Femur (tissue), 1 donor: ENCODE measurements at places on chromosomes 4 and X.

- peak; percentile 48 for DNase-seq
These were observed 1.7 kb downstream of the SLC2A9 start for GRCh38 chr4:10019521-10020051.

DNA sequence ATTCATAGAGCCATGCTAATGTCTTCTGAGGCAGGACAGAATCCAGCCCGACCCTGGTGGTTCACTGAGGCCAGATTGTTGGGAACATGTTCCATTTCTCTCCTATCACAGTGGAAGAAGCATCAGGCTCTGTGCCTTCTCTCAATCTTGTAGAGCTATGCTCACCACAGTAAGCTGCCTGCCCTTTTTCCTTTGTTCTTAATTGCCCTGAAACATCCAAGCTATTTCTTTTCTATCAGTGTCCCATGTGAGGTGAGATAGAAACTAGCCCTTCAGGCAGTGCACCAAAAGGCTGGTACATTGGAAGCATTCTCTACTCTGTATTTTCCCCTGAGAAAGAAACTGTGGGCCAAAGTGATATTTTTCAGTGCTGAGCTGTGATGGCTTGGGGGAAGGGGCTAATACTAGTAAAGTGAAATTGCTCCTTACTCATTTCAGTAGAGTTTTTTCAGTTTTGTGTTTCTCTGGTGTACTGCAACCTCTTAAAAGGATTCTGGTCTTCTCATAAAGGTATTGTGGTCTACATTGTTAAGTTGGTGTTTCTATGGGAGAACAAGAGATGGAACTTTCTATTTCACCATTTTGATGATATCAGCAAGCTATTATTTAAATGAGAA, 611.2 kb downstream of the RPA4 start:
- DNase-seq, result no peak

- DNase-seq, result peak; percentile 46
These were observed 140.2 kb upstream of the KLF3 start for GRCh38 chr4:38523524-38524448.

- no peak for DNase-seq
These were observed 23.6 kb upstream of the VAMP7 start for GRCh38 chrX:155857561-155857960.

DNA sequence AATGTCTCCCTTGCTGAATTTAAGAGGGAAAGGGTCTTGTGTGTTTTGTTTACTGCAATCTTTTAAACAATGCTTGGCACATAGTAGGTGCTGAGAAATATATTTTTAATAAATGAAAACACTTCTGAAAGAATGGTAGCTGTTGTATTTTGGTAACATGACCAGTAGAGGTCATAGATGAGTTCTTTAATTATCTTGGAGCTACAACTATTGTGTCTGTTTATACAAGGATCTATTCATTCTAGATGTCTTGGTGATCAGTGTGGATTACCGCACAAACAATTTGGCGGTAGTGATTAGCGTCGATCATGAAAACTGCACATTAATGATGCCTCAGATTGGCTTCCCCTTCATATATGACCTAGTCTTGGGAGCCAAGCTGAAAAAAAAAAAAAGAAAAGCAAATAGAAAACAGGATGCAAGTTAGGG, 21.4 kb upstream of the SCRG1 start:
- no peak for DNase-seq

GRCh38 chr4:163622379-163623035, 128.0 kb downstream of the TMA16 start:
- no peak for DNase-seq

DNA sequence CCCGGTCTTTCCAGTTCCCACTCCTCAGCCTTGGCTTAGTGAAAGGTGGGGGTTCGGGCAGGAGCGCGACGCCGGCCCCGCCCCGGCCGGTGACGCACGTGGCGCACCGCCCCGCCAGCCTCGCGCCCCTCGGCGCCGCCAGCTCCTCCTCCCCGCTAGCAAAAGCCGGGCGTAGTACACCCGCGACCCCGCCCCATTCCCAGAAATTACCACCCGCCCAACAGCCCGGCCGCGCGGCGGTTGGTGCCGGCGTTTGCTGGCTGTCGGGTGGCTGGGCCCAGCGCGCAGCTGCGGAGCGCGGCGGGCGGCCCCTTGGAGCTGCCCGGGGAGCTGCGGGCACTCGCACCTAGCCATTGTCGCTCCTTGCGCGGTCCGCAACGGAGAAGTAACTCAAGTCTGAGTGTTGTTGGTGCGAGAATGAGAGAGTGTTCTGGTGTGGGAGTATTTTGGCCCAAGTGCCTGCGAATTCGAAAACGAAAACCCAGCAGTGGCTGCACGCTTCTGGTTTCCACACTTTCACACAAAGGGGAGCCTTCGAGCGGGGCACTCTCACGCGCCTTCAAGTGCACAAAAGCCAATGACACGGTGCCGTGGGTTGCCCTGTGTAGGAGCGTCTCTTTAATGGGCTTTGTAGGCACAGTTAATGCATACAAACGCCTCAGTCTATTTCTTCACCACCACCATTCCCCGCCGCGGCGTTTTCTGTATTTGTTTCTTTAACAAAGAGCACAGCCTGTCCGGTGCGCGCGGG, 1.0 kb upstream of the ELF2 start:
- DNase-seq, result peak; percentile 98

- no peak for DNase-seq
These were observed 1684.8 kb upstream of the TENM3 start for GRCh38 chr4:180558427-180558826.

GRCh38 chr4:87989765-87990164, 14.3 kb downstream of the SPP1 start:
- DNase-seq, result no peak

GRCh38 chrX:56798866-56799758, 70.1 kb downstream of the NBDY start:
- peak; percentile 84 for DNase-seq

DNA sequence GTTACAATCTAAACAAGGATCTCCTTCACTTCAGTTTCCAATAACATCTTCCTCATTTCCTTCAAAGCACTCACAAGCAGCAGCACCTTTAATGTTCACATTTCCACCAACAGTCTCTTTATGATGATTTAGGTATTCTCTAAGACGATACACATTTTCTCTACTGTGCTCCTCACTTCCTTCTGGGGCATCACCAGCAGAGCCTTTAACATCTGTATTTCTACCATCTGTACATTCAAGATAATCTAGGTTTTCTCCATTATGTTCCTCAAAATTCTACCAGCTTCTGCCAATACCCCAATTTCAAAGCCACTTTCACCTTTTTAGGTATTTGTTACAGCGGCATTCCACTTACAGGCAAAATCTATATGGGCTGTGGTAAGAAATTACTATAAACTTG, 80.6 kb downstream of the FBXW7 start:
- no peak for DNase-seq

- DNase-seq, result no peak
These were observed 155.8 kb downstream of the NAA11 start for GRCh38 chr4:79170077-79170476.

DNA sequence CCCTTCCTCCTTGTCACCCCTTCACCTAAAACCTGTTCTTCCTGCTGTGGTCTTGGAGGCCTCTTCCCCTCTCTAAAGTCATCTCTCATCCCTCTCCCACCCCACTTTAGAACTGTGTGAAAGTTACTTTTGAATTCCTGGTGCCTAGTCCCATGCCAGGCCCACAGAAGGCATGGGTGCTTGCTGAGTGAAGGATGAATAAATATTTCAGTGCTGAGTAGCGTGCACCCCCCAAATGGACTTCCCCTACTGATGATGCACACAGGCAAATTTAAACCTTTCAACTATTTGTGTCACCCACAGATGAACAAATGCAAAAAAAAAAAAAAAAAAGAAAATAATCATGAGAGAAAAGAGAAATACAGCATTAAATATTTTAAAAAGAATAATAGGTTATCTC, 19.8 kb downstream of the PSMD10 start:
- no peak for DNase-seq

DNA sequence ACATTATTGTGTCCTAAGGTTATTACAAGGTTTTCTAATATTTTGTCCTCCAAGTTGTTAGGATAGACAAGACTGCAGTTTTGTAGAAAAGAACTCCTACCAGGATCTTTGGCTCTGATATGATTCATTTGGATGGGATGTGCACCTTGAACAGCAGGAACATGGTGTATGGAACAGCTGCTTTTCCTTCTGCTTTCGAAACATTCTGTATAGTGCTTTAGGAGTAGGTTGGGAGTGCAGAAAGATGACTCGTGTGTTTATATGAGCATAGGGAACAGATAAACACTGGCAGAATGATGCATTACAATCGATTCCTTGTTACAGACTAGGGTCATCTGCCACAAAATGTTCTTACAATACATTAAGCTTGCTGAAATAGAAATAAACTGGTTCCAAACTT, 790.1 kb downstream of the DMD start:
- DNase-seq, result no peak
